Heart right ventricle (tissue), 16 donors: ENCODE measurements at places on chromosomes 12 and 14. TPM values are rescaled to one million over a fixed set of nuclear protein-coding genes. Genes with fewer than 3 reads are reported as not detected.

Gene PIWIL1
- total RNA-seq: not detected

DNA sequence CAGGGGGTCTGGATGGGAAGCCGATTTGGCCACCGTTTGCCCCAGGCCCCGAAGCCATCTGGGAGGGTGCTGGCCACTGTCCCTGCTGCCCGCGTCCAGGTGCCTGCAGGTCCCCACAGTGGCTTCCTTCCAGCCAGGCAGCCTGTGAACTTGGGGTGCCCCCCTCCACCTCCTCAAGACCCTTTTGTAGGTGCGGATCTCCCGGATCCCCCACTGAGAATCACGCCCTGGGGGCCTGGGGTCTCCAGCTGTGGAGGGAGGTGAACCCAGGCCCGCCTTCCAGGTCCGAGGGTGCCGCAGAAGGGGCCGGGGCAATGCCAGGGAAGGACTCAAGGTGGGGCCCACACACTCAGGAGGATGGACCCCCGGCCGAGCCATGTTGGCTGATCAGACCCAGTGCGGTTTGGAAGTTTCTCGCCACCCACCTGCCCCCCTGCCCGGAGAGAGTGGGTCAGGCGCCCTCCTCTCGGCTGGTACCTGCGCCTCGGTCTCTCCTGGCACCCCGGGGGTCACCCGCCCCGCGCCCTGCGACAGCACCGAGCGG lies 1.7 kb downstream of the MMP17 start:
- no peak for DNase-seq

Gene ACSS3
- 17.5 TPM for total RNA-seq

DNA sequence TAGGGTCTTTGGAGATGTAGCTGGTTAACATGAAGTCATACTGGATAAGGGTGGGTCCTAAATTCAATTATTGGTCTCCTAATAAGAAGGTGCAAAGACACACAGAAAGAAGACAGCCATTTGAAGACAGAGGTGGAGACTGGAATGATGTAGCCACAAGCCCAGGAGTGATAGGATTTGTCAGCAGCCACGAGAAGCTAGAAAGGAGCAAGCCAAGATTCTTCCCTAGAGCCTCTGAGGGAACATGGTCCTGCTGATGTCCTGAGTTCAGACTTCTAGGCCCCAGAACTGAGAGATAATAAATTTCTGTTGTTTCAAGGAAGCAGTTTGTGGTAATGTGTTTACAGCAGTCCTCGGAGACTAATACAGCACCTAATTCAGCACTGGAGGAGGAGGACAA lies 203.3 kb upstream of the SRRM4 start:
- DNase-seq: no peak

DNA sequence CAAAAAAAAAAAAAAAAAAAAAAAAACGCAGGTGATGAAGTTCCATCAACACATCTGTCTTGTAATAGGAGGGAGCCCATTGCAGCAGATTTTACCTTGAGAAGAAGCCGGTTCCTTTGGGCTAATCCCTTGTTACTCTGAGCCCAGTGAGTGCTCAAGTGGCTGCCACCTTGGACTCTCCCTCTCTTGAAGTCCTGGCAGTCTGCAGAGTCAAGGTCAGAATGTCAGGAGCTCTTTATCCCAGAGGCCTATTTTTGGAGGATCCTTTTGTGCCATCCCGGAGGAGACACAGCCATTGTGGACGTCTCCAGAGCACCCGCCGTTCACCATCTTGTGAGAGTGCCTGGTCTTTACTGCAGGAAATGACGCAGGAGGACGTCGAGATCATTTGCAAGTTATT lies 344.2 kb upstream of the FKBP4 start:
- DNase-seq: no peak

DNA sequence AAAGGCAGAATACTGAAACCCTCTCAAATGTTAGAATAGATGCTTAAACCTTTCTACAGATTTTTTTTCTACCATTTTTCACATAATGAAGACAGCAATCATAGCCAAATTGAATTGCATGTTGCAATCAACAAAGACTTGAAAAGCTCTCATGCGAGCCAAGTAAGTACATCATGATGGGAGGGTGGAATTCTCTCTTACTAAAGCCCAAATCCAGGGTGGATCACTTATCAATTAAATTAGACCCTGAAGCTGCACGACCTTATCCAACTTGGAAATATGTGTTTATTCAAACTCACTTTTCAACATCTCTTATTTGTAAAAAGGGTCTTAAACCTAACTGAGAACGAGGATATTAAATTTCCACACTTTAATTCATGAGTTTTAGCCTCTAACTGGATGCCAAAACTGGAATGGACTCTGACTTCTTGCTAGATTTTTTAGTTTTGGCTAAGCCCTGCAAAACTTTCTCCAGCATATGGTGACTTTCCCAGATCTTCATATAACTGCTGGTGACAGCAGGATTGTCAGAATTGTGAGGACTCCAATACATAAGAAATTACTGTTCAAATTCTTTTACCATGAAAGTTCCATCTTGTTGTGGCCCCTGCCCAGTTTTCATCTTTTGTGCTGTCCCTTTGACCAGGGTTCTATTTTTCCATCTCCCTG lies 53.6 kb downstream of the HECTD4 start:
- no peak for DNase-seq

DNA sequence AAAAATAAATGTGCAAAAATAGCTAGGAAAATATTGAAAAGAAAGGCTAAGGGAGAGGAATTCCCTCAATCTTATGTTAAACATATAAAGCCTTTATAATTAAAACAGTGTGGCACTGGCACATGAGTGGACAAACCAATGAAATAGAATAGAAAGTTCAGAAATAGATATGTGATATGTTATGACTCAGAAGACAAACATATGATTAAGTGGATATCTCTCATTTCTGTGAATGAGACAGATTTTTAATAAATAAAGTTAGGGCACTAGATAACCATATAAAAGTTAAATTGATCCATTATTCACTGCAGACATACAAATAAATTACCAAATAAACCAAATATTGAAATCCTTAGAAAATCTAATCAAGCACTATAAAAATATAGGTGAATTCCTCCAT lies 73.0 kb downstream of the ALG10B start:
- DNase-seq: no peak
